ENCODE measurements at places on chromosomes 6 and 20.

DNA sequence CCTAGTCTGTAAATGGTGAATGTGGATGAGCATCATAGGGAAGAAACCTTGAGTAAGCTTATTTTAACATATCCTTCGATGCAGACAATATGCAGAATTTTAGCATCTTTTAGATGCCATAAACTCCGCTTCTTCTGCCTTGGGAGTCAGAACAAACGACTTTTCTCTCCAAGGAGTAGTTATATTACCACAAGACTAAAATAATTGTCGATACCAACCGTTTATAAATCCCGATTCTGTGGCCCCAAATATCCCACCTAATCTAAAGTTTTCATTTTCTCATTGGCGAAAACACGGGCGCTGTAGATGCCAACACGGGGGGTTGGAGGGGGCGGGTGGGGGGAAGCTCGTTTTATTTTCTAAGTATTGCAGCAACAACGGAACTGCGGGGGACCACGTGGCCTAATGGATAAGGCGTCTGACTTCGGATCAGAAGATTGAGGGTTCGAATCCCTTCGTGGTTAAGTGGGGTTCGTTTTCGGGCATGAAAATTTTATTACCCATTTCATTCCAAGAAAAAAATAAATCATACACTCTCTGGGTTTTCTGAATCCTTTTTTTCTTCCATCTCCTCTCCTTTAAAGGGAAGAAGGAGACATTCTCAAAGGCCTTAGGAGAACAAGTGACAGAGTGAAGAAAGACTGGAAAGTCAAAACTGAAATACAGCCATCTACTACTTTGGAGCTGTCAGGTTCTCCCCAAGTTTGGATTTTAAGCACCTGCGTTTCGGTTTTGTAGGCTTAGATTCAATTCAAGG is 65.5 kb upstream of the BTN3A2 start:
- H3K4me1 ChIP-seq, result peaks cover 19% of the 10 kb centered on the region
- no peak overlapping the region for H3K27ac ChIP-seq
- H3K36me3 ChIP-seq, result no peaks in the 10 kb centered on the region
- H3K4me3 ChIP-seq, result no peak overlapping the region
- no peaks in the 10 kb centered on the region for H3K27me3 ChIP-seq

GRCh38 chr6:111844921-111845320 is 28.3 kb downstream of the FYN start:
- no peak overlapping the region for H3K4me3 ChIP-seq
- no peak overlapping the region for H3K27ac ChIP-seq
- H3K4me1 ChIP-seq, result peaks cover 12% of the 10 kb centered on the region

- peaks cover 39% of the 10 kb centered on the region for H3K4me1 ChIP-seq
- no peaks in the 10 kb centered on the region for H3K36me3 ChIP-seq
- peak overlapping the region; percentile 80 for H3K4me3 ChIP-seq
- peak overlapping the region; percentile 66 for H3K27ac ChIP-seq
Measured at GRCh38 chr20:57432862-57433491, 41.8 kb downstream of the RBM38 start.

- no peak overlapping the region for H3K4me3 ChIP-seq
- no peak overlapping the region for H3K27ac ChIP-seq
- DNase-seq, result no peak
- no peaks in the 10 kb centered on the region for H3K36me3 ChIP-seq
Measured at GRCh38 chr6:156889469-156889868, 112.3 kb downstream of the ARID1B start.

DNA sequence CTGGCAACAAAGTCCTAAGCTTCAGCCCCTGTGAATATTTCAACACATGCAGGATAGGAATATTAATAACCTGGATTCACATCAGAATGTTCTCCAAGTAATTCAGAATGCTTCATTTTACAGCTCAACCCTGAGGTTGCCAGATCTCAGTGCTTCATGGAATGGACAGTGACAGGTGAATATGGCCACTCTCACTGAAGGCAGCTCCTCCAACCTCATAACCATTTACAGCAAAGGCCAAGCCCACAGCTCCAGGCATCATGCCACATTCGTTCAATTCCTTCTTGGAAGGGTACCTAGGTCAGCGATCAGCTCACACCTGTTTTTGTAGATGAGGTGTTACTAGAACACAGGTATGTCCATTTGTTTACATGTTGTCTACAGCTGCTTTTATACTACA is 17.1 kb downstream of the CLIC5 start:
- no peaks in the 10 kb centered on the region for H3K36me3 ChIP-seq
- no peak for DNase-seq
- no peak overlapping the region for H3K27ac ChIP-seq
- no peaks in the 10 kb centered on the region for H3K27me3 ChIP-seq

- H3K4me3 ChIP-seq, result no peak overlapping the region
- no peaks in the 10 kb centered on the region for H3K4me1 ChIP-seq
- no peak for DNase-seq
- H3K27ac ChIP-seq, result no peak overlapping the region
Measured at GRCh38 chr6:10484912-10485311, 36.2 kb upstream of the GCNT2 start.

GRCh38 chr20:4147319-4147718 is 132.0 kb upstream of the RNF24 start:
- DNase-seq, result no peak
- peaks cover 26% of the 10 kb centered on the region for H3K27me3 ChIP-seq
- H3K4me1 ChIP-seq, result peaks cover 12% of the 10 kb centered on the region

GRCh38 chr6:1895721-1896120 is 286.0 kb downstream of the FOXC1 start:
- H3K27ac ChIP-seq, result no peak overlapping the region
- peaks cover 9% of the 10 kb centered on the region for H3K4me1 ChIP-seq
- H3K27me3 ChIP-seq, result no peaks in the 10 kb centered on the region
- H3K4me3 ChIP-seq, result no peak overlapping the region
- no peak for DNase-seq

- no peak overlapping the region for H3K4me3 ChIP-seq
- peaks cover 7% of the 10 kb centered on the region for H3K4me1 ChIP-seq
- H3K27me3 ChIP-seq, result peaks cover 7% of the 10 kb centered on the region
- peaks cover 2% of the 10 kb centered on the region for H3K36me3 ChIP-seq
- DNase-seq, result no peak
Measured at GRCh38 chr6:24543683-24544082, 48.9 kb downstream of the ALDH5A1 start.

- H3K4me3 ChIP-seq, result peak overlapping the region; percentile 90
- H3K27ac ChIP-seq, result peak overlapping the region; percentile 83
- DNase-seq, result no peak
Measured at GRCh38 chr6:125748406-125749172, 843 bp upstream of the HEY2 start.

DNA sequence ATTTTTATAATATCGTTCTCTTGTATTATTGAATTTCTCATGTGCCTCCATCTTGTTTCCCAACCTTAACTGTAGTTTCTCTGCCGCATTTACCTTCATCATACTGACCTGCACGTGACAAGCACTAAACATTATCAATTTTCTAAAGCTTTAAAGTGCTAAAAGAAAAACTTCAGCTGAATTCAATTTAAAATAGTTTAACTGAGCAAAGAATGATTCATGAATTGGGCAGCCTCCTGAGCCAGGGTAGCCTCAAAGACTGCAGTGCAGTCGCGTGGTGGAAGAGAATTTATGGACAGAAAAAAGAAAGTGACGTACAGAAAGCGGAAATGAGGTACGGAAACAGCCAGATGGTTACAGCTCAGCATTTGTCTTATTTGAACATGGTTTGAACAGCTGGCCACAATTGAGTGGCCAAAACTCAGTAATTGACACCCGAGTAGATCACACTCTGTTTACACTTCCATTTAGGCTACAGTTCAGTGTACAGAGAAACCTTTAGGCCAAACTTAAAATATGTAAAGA is 4.2 kb upstream of the ZDHHC14 start:
- no peak overlapping the region for H3K27ac ChIP-seq
- H3K4me3 ChIP-seq, result no peak overlapping the region
- H3K27me3 ChIP-seq, result peaks cover 3% of the 10 kb centered on the region
- peaks cover 10% of the 10 kb centered on the region for H3K4me1 ChIP-seq

GRCh38 chr20:50598074-50598473 is 87.9 kb downstream of the PTPN1 start:
- H3K4me1 ChIP-seq, result peaks cover 6% of the 10 kb centered on the region
- peak overlapping the region; percentile 74 for H3K27ac ChIP-seq
- H3K27me3 ChIP-seq, result no peaks in the 10 kb centered on the region
- no peak overlapping the region for H3K4me3 ChIP-seq

- H3K4me1 ChIP-seq, result peaks cover 13% of the 10 kb centered on the region
- no peaks in the 10 kb centered on the region for H3K36me3 ChIP-seq
- DNase-seq, result no peak
- H3K4me3 ChIP-seq, result no peak overlapping the region
Measured at GRCh38 chr20:62765432-62766070, 30.7 kb upstream of the MRGBP start.

- no peak overlapping the region for H3K4me3 ChIP-seq
- H3K4me1 ChIP-seq, result no peaks in the 10 kb centered on the region
- no peak overlapping the region for H3K27ac ChIP-seq
- H3K36me3 ChIP-seq, result peaks cover 5% of the 10 kb centered on the region
Measured at GRCh38 chr20:49207076-49207475, 12.1 kb upstream of the DDX27 start.

GRCh38 chr6:141210901-141211300 is 921.8 kb upstream of the GJE1 start:
- no peak overlapping the region for H3K27ac ChIP-seq
- no peak for DNase-seq
- H3K4me1 ChIP-seq, result no peaks in the 10 kb centered on the region

DNA sequence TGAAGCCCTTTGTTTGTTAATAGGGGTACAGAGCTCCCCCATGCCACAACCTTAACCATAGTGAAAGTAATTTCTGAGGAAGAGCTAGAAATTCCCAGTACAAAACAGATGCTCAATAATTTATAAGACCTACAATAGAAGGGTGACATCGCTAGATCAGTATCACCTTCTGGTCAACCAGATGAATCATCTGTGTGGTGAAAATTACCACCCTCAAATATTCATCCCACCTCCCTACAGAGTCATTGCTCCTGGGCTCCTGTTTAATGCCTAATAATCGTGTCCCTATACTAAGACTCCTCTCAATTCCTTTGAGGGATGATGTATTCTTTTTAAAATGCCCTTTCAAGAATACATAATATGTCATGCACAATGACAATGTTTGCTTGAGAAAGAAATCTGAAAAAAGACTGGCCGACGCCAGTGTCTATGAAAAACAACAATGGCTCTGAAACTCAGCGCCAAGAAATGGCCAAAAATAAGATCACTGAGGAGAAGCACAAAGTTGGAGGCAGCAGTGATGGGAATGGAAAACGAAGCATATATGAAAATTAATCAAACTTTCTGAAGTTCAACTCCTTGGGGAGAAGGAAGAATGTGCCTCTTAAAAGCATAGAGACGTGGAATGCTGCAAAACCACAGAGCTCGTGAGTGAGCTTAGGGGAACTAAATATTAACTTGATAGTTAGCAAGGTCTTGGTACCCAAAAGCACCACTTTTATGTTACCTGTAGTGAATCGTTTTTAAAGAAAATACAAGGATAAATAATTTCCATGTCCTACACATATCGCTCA is 11.0 kb upstream of the ADGRF5 start:
- peaks cover 8% of the 10 kb centered on the region for H3K27me3 ChIP-seq
- no peak overlapping the region for H3K4me3 ChIP-seq
- no peak for DNase-seq
- H3K4me1 ChIP-seq, result no peaks in the 10 kb centered on the region
- no peak overlapping the region for H3K27ac ChIP-seq

DNA sequence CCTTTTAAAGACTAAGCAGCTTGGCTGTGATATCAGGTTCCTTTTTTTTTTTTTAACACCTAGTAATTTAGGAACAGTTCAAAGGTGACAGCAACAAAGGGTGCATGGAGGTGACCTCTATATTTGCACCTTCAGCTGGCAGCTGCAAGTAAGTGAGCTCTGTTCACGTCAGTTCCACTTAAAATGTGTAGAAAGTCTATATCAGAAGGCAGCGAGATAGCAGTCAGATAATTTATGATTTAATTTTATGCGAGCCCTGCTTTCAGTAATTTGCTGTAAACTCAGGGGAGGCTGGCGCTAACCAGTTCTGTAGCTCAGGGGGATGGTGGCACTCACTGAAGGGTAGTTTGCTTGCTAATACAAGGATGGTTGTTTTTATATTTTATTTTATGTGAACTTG is 602.8 kb upstream of the MMS22L start:
- H3K4me3 ChIP-seq, result no peak overlapping the region
- H3K27me3 ChIP-seq, result no peaks in the 10 kb centered on the region
- no peak for DNase-seq
- no peak overlapping the region for H3K27ac ChIP-seq
- no peaks in the 10 kb centered on the region for H3K4me1 ChIP-seq

GRCh38 chr6:22251348-22251747 is 45.5 kb downstream of the PRL start:
- no peaks in the 10 kb centered on the region for H3K4me1 ChIP-seq
- H3K27ac ChIP-seq, result no peak overlapping the region
- H3K4me3 ChIP-seq, result no peak overlapping the region
- no peak for DNase-seq

DNA sequence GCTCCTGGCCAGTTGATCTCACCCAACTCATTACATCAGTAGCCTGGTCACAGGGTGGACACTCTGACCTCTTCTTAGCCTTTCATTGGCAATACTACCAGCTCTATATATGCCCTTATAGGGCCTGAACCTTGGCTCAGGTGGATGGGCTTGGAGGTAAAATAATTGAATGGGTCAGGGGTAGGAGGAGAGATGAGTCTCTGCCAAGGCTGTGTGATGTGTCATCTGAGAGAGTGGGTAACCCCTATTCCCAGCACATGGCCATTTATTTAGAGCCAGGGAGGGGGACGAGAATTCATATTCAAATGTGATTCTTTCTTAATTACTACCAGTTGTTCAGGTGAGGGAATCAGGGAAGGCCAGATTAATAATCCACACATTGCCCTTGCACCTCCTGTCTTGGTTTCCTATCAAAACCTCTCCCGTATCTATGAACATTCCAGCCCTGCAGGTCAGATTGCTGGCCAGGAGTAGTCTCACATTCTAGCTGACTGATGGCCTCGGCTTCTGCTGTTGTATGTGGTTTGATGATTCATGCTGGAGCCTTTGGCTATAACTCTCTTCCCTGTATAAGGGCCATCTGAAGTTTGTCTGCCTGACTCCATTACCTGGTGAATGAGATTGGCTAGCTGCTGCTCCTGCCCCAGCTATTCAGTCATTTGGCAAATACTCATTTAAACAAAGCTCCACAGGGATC is 13.4 kb downstream of the C20orf173 start:
- H3K36me3 ChIP-seq, result peaks cover 5% of the 10 kb centered on the region
- DNase-seq, result no peak
- no peaks in the 10 kb centered on the region for H3K27me3 ChIP-seq
- H3K4me3 ChIP-seq, result no peak overlapping the region
- no peak overlapping the region for H3K27ac ChIP-seq

Measured in naive thymus-derived CD8-positive, alpha-beta T cell (primary cell).